ENCODE measurements at places on chromosomes 5 and 9.
A peak's percentile ranks its signal among the peaks of the same experiment; 100 is the strongest.

DNA sequence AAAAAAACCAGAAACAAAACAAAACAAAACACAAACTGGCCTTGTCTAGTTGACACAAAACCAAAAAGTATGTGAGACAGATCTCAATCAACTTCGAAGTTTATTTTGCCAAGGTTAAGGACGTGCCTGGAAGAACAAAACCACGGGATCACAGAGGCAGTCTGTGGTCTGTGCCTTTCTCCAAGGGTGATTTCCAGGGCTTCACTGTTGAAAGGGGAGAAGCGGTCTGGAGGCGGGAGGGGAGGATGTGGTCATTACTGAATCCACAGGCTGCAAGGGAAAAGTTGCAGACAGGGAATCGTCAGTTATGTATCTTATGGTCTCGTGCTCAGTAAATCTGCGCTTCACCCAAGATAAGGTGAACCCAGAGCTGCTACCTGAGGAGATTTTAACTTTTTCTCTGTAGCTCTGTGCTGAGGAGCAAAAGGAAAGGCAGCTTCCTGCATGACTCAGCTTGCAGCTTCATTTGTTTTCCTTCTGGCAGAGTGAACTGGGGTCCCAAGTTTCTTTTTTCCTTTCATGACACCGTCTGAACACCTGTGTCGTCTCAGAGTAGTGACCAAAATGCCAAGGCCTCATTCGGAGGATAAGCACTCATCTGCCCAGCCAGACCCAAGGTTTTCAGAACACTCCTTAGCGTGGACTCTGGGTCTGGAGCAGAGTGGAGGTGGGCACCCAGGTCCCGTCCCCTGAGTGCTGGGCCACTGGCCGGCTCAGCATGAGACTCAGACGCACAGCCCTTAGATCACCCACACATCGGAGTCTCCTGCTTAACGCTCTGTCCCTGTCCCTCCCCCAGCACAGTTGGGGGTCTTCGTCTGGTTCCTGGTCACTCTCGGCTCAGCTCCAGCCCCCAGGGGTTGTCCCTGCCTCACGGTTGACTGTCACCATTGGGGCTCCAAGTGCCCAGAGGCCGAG lies 25.9 kb downstream of the ROPN1L start:
- DNase-seq = no peak

- no peak for DNase-seq
These were observed 53.7 kb downstream of the MTMR12 start for GRCh38 chr5:32259033-32259432.

- no peak for DNase-seq
These were observed 5.2 kb downstream of the FGF1 start for GRCh38 chr5:142680605-142681259.

GRCh38 chr5:59067956-59068656 lies 485.2 kb downstream of the RAB3C start:
- no peak for DNase-seq

DNA sequence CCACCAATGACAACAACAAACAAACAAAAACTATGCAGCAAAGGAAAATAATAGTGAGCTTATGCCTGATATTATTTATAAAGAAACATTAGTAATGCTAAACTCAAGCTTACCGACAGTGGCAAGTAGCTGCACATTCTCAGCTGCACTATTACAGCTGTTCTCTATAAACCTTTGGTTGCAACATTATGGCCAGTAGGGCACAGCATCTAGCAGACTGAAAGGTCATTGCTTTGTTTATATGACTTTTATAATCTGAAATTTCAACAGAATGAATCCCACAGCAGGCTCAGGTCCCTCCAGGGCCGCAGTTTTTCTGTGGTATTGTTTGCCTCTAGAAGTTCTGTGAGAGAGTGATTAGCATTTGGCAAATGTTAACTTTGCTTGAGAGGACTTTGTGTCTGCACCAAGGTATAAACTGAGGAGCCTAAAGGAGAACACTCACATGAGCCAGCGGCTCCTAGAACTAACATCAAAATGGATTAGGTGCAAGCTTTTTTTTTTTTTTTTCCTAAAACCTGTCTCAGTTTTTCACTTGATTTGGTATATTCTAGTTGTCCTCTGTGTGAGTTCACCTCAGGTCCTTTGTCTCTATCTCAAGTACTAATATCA lies 58.3 kb downstream of the IZUMO3 start:
- no peak for DNase-seq

DNA sequence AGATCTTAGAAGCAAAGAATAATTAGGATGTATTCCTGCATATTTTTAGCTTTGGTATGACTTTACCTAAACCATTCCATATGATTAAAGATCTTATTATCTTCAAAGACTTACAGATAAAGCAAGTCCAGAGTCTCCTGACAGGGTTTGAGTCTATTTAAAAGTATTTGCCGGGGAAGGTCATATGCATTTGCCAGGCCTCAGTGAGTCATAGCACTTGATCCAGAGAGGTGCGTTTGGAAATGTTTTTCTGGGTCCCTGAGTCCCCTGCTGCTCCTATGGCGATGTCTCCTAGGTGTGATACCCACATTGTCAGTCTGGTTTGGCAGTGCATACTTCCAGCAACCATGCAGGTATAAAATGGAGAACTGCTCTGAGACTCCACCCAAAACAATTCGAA lies 217.0 kb downstream of the FBXL7 start:
- DNase-seq = no peak

DNA sequence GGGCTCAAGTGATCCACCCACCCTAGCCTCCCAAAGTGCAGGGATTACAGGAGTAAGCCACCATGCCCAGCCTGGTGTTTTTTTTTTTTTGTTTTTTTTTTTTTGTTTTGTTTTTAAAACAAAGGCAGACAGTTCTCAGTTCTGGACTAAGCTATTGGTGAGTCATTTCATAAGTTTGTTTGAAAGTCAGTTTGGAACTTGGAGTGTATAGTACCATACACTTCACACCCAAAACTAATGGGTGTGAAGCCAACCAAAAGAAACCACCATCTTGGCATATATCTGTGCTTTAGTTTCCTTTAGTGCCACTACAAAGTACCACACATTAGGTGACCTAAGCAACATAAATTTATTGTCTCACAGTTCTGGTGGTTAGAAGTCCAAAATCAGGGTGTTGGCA lies 13.4 kb downstream of the MAST4 start:
- peak; percentile 45 for DNase-seq

DNA sequence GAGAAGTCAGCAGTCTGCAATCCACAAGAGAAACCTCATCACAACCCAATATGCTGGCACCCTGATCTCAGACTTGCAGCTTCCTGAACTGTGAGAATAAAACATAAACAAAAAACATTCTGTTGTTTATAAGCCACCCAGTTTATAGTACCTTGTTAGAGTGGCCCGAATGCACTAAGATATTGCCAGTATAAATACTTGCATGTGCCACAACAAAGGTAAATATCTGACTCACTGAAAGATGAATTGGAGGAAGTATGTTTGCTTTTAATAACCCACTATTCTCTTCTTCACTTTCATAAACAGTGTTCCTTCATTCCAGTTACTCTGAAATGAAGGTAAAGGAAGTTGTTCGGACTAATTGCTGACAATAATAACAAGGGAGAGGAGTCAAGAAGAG lies 1163.4 kb upstream of the CDH6 start:
- no peak for DNase-seq

- no peak for DNase-seq
These were observed 15.0 kb upstream of the GPX3 start for GRCh38 chr5:151005187-151005949.

GRCh38 chr5:151679421-151680155 lies 7.1 kb downstream of the SPARC start:
- no peak for DNase-seq

- DNase-seq = no peak
These were observed 27.9 kb upstream of the TLE1 start for GRCh38 chr9:81717061-81717746.

DNA sequence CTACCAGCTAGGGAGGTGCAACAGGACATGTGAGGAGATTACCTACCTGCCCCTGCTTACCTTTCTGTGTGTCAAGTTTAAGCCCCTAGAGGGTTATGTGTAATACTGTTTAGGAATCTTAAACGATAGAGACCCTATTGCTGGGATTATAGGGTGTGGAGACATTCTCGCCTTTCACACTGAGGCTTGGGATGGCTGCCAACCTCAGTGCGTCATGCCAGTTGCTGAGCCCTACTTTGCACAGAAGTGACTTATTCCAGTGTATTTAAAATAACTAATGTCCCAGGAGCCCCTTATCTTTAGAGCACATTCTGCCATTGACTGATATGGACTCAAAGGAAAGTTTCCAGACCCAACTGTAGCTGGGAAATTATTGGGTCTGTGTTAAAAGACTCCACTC lies 76.6 kb upstream of the XPA start:
- DNase-seq = no peak

- no peak for DNase-seq
These were observed 78.0 kb downstream of the PTCH1 start for GRCh38 chr9:95438561-95439357.

GRCh38 chr9:101465326-101465915 lies 29.8 kb upstream of the ALDOB start:
- no peak for DNase-seq

DNA sequence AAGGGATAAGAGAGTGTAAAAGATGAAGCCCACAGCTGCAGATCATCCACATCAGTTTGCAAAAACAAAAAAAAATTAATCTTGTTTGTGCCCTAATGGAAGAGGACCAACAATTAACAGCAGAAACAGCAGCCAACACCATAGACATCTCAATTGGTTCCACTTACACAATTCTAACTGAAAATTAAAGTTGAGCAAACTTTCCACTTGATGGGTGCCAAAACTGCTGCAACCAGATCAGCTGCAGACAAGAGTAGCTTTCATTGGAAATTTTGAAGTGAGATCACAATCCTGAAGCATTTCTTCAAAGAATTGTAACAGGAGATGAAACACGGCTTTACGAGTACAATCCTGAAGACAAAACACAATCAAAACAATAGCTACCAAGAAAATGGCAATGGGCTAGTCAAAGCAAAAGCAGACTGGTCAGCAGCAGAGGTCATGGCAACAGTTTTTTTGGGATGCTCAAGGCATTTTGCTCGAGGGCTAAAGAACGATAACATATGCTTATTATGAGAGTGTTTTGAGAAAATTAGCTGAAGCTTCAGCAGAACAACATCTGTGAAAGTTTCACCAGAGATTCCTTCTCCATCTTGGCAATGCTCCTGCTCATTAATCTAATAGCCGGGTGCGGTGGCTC lies 4.1 kb upstream of the RBM27 start:
- no peak for DNase-seq

- DNase-seq = no peak
These were observed 369.0 kb downstream of the ARHGEF28 start for GRCh38 chr5:73994963-73995362.
